ENCODE measurements at places on chromosomes 11 and 22.

- DNase-seq, result peak; percentile 44
These were observed 3.7 kb downstream of the OSBP start for GRCh38 chr11:59611570-59612565.

DNA sequence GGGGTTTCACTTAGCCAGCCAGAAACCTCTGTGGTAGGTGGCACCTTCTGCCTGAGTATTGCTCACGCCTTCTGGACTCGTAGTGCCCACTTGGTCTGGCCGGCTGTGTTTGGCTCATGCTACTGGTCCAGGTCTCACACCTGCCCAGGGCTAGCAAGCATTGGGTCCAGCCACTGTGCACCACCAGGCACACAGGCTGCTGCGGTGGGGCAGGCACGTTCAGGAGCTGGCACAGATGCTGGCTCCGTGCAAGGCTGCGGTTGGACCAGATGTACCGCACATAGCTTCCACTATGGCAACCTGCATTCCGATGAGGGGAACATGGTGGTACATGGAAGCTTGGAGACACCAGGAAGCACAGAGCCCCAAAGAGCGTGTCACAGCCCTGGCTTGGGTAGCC is 34.8 kb upstream of the EXPH5 start:
- DNase-seq, result no peak

DNA sequence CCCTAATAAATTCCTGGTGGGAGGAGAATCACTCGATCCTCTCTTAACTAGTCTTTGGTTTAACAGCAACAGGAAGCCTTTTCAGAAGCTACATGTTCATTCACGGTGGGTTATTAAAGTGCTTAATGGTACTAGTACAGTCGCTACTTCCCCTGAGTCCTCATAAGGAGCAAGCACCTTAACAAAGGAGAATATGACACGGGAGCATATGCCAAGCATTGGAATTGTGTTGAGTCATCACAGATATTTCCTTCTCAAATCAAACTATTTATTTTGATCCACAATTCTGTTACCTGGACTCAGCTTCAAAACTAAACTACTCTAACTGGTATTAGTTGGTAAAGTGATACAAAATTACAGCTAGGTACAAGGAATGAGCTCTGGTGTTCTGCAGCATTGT is 177.5 kb upstream of the CTSC start:
- DNase-seq, result no peak

DNA sequence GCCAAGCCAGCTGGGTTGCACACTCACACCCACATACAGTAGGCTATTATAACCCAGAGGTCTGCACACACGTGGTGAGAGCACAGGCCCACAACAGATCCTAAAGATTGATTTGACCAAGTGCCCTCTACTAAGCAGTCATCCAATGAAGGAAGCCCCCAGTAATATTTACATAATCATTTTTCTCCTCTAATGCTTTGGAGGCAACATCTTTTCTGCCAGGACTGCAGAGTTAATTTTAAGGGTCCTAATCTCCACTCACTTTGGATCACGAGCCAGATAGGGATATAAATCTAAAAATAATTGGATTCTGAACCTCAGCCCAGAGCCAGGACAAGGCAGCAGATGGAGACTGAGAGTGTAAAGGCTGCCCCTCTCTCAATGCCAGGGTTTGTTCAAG is 49.1 kb upstream of the MTNR1B start:
- DNase-seq, result peak; percentile 68

- no peak for DNase-seq
These were observed 114.2 kb downstream of the KCNQ1 start for GRCh38 chr11:2558861-2559526.

DNA sequence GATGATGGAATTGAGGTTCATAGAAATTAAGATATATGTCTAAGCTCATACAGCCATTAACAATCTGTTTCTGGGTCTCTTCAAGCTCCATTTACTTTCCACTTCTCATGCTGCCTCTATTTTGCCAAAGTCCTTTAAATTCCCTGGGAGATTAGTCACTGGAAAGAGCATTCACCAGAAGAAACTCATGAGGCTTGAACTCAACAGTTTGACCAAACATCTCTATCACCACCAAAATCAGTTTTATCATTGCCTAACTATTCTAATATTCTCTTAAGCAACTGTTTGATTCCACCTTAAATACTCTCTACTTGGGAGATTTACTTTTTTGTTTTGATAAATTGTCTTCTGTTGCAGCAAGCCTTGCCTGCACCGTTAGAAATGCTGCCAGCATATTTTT is 881.3 kb downstream of the KCNA4 start:
- DNase-seq, result no peak

GRCh38 chr22:19434401-19434800 is 2.1 kb downstream of the MRPL40 start:
- DNase-seq, result no peak

GRCh38 chr11:46914910-46915309 is 3.4 kb downstream of the LRP4 start:
- no peak for DNase-seq

DNA sequence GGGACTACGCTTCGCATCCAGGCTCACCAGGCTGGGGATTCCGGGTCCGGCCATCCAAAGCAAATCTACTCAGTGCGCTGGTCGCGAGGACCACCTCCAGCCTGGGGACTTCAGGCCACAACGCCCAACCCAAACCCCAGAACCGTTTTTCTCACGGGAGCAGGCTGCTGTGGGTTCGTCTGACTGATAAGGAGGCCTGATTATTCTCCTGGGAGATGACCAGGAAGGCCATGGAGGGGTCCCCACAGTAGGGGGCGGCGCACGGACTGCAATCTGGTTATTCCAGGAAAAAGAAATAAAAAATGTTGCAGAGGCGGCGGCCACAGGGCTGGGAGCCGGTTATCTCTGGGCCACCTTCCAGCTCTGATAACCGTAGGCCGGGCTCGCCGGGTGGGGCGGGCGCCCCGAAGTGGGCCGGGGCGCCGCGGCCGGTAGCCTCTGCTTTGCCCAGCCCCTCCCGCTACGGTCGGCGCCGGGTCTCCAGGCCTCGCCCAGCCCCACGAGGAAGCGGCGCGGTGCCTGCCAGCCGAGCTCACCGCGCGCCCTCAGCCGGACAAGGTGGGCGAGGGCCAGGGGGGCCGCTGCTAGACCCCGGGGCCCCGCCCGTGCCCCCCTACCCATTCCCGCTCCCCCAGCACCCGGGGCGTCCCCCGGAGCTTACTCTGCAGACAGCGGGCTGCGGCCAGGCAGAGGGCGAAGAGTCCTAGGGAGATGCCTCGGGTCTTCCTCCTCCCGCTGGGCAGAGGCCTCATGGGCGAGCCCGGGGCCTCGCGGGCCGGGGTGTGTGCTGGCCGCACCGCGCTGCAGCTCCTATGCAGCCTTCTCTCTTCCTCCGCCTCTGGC is 446 bp downstream of the VSTM5 start:
- no peak for DNase-seq

DNA sequence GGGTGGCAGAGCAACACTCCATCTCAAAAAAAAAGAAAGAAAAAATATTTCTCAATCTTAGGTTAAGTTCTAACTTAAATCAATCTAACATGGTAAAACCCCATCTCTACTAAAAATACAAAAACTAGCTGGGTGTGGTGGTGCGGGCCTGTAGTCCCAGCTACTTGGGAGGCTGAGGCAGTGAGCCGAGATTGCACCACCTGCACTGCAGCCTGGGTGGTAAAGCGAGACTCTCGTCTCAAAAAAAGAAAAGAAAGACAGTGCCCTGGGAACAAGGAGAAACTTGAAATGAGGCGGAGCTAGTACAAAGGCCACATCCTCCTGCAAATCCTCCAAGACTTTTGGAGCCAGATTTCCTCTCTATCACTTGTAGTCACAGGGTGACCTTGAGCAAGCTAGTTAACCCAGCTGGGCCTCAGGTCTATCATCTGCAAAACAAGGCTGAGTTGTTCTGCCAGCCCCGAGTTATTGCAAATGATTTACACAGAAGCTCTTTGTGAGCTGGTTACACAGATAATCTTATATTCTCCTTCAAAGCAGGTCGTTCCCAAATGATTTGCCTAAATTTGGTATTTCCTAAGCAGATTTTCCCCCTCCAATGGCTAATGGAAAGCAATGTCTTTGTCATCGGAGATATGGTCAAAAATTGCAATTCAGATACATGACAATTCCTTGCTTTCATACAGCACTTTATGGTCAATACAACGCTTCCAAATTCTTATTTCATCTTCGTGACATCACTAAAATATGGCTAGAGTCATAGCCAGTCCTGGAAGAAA is 1.9 kb downstream of the ANKRD54 start:
- DNase-seq, result no peak

GRCh38 chr11:113796663-113797259 is 17.2 kb downstream of the CLDN25 start:
- peak; percentile 12 for DNase-seq

GRCh38 chr22:38513063-38513462 is 7.0 kb upstream of the DDX17 start:
- DNase-seq, result no peak

GRCh38 chr11:120013325-120014250 is 124.3 kb downstream of the TRIM29 start:
- no peak for DNase-seq

DNA sequence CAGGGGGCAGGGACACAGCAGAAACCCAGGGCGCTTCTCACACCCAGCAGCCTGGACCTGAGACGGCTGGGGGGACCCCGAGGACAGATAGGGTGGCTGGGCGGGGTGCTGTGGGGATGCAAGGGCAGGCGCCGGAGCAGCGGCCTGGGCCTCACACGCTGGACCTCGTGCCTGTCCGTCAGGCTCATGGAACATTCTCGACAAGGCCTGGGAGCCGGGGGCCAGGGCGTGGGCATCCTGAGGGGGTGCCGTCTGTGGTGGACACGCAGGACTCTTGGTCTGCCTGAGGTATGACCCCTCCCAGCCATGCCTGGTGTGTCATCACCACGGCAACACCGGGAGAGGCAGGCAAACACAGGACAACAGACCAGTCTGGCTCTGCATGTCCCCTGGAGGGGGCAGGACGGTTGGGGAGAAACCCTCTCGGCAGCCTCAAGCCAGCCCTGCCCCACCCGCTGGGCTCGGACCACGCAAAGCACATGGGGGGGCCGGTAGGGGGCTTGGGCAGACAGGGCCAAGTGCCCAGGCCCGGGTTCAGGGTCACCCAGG is 21.4 kb downstream of the MRPL23 start:
- no peak for DNase-seq

- DNase-seq, result no peak
These were observed 1117.7 kb downstream of the BRD1 start for GRCh38 chr22:48709976-48710375.

- no peak for DNase-seq
These were observed 16.0 kb downstream of the USH1C start for GRCh38 chr11:17528181-17528691.

DNA sequence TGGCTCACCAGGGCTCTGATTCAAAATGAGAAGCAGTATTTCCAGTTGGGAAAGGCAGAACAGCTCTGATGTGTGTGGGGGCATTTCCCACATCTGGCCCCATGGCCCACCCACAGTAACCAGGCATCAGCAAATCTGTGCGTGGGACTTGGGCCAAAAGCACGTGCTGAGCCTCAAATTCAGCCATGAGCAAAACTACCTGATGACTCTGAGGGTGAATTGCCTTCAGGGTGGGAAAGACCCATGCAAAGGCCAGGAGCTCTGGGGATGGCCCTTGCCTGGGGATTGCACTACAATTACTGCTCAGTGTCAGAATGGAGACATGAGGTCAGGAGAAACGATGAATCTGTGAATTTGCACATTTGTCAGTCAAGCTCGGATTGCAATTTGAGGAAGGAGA is 20.9 kb downstream of the TP53AIP1 start:
- DNase-seq, result no peak

GRCh38 chr22:27985323-27986275 is 66.5 kb upstream of the PITPNB start:
- no peak for DNase-seq

DNA sequence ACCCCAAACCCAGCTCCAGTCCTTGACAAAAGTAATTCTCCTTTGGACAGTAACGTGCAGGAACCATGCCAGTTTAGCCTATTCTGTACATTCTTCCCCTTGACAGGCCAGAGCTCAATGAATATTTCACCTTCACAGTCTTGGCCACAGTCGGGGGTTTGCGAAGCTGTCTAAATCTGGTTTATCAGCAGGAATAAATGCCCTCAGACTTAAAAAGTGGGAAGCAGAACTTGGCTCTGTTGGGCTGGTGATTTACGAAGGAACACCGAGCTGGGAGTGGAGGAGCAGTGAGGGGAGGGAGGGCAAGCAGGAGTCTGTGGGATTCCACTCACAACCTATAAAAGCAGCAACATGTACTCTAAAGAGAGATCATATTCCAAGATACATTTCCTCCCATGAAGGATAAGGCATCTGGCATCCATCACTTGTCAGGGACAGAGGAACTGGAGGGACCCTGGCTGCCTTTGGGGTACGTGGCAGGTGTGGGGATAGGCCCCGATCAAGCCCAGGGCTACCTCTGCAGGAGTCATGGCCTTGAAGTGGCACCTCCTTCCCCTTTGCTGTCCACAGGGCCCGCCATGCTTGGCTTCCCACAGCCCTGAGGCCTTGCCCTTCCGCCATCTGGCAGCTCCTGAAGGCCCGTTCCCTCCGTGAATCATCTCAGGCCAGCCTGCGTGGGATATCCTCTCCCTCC is 154.3 kb downstream of the ADAMTS15 start:
- DNase-seq, result no peak

GRCh38 chr11:128658502-128658901 is 35.4 kb upstream of the FLI1 start:
- DNase-seq, result no peak

DNA sequence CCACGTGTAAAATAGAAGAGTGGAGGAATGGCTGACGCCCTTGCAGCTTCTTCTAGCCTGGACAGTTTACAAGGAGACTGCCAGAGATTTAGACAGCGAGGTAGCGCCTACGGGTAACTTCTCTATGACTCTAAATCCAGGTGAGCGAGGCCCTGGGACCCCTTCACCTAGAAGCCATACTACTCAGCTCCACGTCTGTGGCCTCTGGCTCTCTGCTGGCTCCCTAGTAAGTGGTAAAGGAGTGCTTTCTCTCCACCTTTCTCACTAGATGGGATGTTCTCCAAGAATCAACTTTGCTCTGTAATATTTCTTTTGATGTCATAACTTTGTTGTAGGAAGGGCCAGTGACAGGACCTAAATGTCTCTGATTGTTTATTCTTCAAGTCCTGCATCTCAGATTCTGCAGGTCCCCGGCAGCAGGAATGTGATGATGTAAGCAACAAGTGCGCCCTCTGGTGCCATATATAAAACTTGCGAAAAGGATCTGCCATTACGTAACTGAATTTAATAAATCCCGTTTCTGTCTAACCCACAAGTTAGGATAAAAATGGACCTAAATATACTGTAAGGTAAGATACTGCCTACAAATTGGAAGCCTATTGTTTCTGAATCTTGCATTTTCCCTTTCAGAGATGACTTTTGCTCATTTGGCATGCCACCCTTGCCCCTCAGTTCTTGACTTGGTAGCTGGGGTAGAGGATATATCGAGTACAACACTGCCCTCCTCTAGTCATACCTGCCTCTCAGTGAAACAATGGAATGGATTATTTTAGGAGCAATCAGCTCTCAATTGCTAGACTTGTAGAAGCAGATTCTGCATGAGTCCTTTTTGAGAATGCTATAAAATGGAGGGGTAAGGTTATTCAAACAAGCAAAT is 11.0 kb upstream of the PTPN5 start:
- no peak for DNase-seq

DNA sequence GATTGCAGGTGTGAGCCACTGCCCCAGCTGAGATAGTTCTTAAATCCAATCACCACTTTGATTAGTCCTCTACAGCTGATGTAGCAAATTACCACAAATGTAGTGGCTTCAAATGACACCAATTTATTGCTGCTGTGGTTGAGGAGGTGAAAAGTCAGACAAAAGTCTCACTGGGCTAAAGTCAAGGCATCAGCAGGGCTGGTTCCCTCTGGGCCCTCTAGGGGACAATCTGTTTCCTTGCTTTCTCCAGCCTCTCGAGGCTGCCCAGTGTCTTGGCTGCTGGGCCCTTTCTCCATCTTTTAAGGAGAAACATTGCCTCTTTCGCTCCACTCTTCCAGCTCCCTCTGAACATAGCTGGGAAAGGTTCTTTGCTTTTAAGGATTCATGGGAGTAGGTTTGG is 50.5 kb upstream of the SHANK2 start:
- no peak for DNase-seq

All from NCI-H524 treated with DMSO at 0.1 percent for 48 hours (cell line).